ENCODE measurements at places on chromosomes 12 and 14.

DNA sequence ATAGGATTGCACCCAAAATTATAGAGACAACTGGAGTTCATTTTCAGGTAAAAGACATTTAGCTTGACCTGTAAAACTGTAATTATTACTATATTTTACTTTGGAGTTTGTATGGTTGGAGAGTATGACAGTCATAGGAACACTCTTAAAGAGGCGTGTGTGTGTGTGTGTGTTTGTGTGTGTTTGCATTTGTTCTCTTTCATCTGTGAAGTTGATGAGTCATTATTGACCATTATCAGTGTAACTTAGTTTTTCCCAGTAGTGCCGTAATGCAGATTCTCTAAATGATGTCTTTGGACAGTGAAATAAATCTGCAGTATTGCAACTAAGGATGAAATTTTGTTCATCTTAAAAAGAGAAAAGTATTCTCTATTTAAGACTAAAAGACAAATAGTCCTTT, 13.0 kb downstream of the WASHC4 start:
- DNase-seq: no peak

DNA sequence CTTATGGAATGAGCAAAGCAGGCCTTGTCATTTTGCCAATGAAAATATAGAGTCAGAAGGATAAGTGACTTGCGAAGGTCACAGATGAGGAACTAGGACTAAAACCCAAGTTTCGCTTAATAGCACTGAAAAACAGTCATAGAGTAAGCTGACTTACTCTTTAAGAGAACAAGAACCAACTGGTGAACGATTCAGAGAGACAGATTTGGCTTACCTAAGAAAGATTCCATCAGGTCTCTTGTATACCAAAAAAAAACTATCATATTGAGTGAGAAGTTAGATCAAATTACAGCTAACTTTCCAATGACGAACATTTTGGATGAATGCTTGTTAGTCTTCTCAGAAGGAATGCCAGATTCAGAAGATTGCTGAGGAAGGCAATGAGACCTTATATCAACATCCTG, 74.2 kb downstream of the ZFC3H1 start:
- DNase-seq: peak; percentile 64

DNA sequence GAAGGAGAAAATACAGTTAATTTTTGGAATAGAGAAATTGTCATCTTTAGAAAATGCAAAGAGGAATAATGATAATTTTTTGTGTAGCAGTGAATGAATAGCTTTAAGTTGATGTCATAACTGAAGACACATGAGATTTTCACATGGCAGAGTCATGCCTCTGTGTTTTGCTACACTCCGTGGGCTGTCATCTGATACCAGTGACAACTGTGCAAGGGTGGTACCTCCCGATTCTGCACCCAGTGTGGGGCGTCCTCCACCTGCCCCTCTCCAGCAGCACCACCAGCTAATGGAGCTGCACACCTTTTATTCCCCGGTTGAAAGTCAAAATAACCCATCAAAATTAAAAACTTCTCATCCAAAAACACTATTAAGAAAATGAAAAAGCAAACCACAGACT, 47.2 kb downstream of the ANKRD9 start:
- DNase-seq: no peak

DNA sequence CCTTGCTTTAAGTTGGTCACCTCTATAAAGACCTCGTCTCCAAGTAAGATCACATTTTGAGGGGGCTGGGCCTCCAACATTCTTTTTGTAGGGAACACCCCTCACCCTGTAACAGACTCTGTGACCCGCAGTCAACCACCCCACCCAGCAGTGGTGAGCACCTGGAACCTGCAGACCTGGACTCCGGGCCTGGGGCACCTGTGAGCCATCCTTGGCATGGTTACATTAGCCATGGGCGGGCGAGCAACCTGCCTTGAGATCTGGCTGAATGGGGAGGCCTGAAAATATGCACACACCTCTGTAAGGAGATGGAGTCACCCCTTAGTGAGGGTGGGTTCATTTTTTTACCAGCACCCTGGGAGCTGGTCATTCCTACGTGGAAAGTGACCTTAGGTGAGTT, 95.3 kb downstream of the RIMBP2 start:
- no peak for DNase-seq

DNA sequence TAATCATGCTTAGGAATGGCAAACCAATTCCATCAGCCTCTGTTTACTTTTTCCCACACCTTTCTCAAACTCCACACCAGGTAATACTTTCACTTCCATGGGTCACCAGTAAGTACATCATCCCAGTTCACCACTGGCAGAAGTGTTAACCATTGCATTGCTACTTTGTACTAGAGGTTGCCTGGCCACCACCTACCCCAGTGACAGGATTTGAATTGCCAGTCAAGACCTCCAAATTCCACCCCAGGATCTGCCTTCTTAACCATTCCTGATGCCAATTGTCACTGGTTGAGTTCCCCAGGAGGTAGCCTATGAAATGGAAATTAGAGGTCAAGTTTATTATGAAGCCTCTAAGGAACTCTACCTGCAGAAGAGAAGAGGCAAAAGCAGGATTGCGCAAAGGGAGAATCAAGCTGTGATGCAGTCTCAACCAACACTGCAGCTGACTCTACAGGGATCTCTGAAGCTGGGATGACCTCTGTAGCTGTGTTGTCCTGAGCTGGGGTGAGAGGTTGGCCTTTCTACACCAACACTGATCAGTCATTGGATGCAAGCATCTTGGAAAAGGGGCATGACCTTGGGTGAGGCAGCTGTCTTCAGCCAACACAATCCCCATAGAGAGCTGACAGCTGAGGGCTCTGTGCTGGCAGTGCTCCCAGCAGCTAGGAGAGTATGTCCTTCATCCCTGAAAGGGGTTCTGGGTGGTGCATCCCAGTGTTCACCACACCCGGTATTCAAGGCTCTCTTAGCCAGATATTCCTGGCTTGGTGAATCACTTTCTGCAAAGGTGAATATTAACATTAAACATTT, 37.0 kb upstream of the HMGA2 start:
- DNase-seq: no peak

DNA sequence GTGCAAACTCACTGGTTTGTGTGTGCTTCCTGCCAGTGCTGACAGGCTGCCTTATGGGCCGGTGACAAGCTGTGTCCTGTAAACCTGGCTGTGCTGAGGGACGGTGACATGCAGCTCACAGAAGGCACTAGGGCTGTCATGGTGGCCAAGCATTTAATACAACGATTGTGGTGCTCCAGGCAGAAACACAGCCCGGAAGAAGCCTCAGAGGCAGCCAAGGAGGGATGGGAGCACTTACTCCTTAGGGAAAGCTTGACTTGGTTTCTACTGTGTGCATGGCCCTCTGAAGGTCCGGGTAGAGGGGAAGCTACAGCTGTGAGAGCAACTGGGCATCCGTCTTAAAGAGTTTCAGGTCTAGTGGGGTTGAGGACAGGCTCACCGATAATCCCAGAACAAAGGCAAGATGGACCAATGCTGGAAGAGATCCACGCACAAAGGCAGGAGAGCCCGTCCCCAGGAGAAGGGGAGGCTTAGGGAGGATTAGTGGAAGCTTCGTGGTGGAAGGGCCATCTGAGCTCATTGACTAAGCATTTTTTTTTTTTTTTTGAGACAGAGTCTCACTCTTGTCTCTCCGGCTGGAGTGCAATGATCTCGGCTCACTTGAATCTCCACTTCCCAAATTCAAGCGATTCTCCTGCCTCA, 10.7 kb upstream of the MCRS1 start:
- no peak for DNase-seq

DNA sequence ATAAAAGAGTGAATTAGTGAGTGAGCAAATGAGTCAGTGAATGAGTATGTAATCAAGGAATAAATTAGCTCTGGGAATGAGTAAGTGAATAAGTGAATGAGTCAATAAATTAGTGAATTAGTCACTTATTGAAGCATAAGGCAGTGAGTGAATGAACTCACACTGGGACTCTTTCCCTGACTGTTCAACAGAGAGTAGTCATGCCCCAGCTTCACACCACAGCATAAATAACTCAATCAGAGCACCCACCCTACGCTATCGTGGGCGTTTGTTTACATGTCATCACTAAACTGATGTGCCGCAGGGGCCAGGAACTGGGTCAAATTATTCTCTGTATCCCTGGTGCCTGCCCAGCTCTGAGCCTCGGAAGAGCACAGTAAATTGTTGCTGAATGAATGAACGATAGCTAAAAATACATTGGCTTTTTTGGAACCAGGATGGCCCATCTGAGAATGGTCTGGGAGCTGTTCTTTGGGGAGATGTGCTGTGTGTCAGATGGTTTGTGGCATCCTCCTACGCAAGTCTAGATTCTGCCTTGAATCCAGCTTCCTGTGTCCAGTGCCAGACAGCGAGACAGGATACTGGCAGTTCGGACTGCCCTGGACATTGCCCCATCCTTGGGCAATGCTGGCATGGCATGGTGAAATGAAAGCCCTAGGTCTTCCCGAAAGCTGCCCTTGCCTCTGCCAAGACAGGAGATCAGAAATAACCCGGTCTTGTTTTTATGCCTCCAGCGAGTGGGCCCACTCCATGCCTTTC, 98.0 kb upstream of the RTL1 start:
- DNase-seq: peak; percentile 69

- DNase-seq: no peak
Measured at GRCh38 chr12:46359667-46360280, 12.8 kb downstream of the SLC38A2 start.

DNA sequence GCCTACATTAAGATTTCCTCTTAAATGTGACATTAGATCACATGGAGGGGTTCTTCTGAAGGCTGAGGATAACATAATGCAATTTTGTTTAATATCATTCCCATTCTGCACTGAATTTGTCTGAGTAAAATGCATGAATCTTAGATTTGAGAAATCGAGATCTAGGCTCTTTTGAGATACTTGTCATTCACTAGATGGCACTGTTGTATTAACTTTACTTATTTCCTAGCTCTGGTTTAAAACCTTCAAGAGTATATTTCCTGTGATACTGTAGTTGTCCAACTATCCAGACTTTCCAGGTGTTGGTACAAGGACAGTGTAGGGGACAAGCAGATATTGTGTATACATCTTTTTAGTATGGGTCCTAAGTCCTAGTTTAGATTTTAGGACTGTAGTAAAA, 91.7 kb upstream of the SEL1L start:
- DNase-seq: no peak

DNA sequence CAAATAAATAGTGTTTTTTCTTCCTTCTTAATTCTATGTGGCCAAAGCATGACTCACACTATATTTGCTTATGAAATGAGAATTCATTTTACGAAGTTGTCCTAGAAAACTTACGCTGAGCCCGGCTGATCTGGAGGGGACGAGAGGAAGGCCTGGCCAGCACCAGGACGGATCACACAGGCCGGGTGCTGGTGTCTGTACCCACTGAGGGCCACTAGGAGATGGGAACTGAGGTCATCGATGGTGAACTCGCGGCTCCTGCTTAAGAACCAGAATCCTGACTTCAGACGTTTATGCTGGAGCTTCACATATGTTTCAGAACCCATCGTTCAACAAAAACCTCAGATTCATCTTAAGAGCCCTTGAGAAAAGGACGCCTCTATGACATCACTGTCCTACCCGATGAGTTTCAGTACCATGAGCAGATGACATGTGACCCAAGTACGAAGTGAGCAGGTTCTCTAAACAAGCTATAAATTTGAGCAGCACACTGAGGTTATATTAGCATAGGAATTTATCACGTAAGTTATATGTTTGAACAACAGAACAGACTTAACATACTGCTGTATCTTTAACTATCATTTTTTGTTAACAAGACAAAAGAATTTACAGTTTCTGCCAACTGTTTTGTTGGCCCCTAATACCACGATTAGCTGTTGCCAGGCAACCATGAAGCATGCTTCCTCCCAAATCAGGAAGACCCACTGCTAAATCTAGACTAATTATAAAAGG, 111.9 kb downstream of the FOXN3 start:
- DNase-seq: no peak

- no peak for DNase-seq
Measured at GRCh38 chr12:34400986-34401658, 378.8 kb downstream of the ALG10 start.

DNA sequence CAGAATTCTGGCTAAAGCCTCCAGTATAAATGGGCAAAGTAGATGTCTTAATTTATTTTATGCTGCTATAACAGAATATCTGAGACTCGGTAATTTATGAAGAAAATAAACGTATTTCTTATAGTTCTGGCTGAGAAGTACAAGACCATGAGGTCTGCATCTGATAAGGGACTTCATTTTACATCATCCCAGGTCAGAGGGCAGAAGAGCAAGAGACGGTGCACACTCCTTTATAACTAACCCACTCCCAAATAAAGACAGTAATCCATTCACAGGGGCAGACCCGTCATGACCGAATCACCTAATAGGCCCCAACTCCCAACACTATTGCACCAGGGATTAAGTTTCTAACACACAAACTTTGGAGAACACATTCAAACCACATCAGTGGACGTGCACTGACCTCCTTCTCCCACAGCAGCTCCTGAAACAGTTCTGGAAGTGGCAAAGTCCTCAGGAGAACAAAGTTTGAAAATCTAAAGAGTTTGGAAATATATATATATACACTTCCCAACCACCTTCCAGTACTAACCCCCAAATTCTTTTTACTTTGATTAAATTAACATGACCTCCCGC, 116.5 kb downstream of the MED13L start:
- DNase-seq: no peak

DNA sequence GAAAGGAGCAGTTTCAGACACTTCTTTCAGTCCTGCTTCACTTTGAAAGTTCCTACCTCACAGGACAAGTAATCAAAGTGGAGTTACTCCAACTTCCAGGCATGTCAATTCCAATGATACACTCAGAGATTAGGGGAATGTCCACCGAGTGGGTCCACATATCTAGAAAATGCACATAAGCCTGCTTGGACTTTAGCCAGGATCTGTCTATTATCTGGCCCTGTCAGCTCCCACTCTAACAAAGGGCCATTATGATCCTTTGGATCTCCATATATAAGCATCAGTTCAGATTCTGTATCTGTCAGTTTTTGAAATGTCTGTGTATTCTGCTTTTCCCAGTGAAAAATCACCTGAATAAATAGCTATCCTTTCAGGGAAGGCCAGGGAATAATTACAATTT, 112.9 kb upstream of the ATXN7L3B start:
- no peak for DNase-seq

GRCh38 chr12:79435742-79436141, 255.0 kb downstream of the PAWR start:
- no peak for DNase-seq

- DNase-seq: peak; percentile 66
Measured at GRCh38 chr12:48486261-48486660, 4.0 kb downstream of the C12orf54 start.

GRCh38 chr12:130601327-130601726, 114.8 kb downstream of the RIMBP2 start:
- DNase-seq: no peak

DNA sequence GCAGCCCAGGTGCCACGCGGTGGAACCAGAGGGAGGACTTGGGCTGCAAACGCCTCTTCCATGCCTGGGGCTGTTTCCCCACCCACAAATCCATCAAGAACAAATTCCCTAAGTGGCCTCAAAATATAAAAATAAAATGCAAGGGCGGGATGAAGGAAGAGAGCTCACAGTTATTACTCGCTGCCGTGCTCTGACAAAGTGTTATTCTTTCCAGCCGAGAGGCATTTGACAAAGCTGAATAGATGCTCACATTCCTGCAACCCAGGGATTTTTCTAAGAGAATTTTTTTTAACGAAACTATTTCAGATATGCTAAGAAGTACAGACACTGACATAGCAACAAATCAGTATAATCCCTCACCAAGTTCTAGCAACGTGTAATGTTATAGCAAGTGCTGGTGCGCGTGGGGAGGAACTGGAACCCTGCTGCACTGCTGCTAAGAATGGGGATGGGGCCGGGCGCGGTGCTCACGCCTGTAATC, 70.7 kb downstream of the SCARB1 start:
- no peak for DNase-seq

GRCh38 chr12:123089631-123090353, 61.1 kb downstream of the PITPNM2 start:
- DNase-seq: peak; percentile 95

GRCh38 chr12:105892362-105892910, 246.3 kb downstream of the NUAK1 start:
- no peak for DNase-seq
